ENCODE measurements at places on chromosomes 2 and 18.

- DNase-seq: no peak
These were observed 266.3 kb downstream of the MREG start for GRCh38 chr2:215746887-215747615.

DNA sequence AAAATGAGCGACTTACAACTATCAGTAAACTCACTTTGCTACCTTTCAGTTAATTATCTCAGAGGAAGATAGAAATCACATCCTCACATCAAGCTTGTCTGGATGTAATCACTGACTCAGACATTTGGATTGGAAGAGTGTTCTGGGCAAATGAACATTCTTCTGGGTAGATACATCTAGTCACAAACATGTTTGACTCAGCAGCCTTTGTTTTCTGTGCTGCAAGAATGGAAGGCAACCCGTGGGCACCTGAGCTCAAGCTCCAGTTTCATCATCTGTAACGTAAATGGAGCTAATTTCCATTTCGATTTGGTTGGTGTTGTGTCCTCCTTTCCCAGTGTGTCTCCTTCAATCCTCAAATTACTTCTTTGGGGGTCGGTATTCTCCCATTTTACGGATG, 58.5 kb downstream of the ACAA2 start:
- no peak for DNase-seq

GRCh38 chr2:26243470-26244308, 743 bp downstream of the HADHA start:
- no peak for DNase-seq

- DNase-seq: no peak
These were observed 50.4 kb downstream of the UXS1 start for GRCh38 chr2:106143495-106144215.

Measured in stimulated activated CD8-positive, alpha-beta memory T cell treated with anti-CD3 and anti-CD28 coated beads, Interleukin-15, amount 100 ng/mL, for 4 hours (primary cell).